ENCODE measurements at places on chromosomes 1 and 21. TPM values are rescaled to one million over a fixed set of nuclear protein-coding genes. Genes with fewer than 3 reads are reported as not detected.

Gene WARS2
- 11.7 TPM for total RNA-seq

Gene VWA5B1
- total RNA-seq: 0.38 TPM

Gene RYR2
- 1.2 TPM for total RNA-seq

GRCh38 chr1:234782791-234783190, 172.8 kb upstream of the IRF2BP2 start:
- no peaks in the 10 kb centered on the region for H3K36me3 ChIP-seq
- no peak overlapping the region for H3K27ac ChIP-seq

DNA sequence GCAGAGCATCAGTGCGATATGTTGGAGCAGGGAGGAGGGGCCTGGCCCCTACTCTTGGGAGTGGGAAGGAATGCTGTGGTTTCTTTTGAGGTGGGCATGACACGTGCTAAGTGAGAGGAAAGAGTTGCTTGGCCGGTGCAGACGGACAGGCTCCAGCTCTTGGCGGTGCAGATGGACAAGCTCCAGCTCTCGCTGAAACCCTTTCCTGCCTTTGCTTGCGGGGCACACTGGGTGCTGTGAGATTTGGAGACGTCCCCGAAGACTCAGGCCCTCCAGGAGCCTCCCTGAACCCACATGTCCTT, 15.9 kb downstream of the PDXK start:
- DNase-seq: no peak
- H3K4me1 ChIP-seq: no peaks in the 10 kb centered on the region
- H3K27me3 ChIP-seq: no peaks in the 10 kb centered on the region
- no peak overlapping the region for H3K4me3 ChIP-seq
- no peak overlapping the region for H3K27ac ChIP-seq
- H3K36me3 ChIP-seq: peaks cover 5% of the 10 kb centered on the region

GRCh38 chr1:96721053-96721415, 550 bp upstream of the PTBP2 start:
- H3K27ac ChIP-seq: peak overlapping the region; percentile 4
- peaks cover 30% of the 10 kb centered on the region for H3K36me3 ChIP-seq
- no peak for DNase-seq
- no peaks in the 10 kb centered on the region for H3K27me3 ChIP-seq

- H3K36me3 ChIP-seq: no peaks in the 10 kb centered on the region
- no peaks in the 10 kb centered on the region for H3K27me3 ChIP-seq
- H3K27ac ChIP-seq: no peak overlapping the region
- H3K4me3 ChIP-seq: no peak overlapping the region
- DNase-seq: peak; percentile 18
These were observed 434.5 kb downstream of the KIF26B start for GRCh38 chr1:245589316-245589715.

DNA sequence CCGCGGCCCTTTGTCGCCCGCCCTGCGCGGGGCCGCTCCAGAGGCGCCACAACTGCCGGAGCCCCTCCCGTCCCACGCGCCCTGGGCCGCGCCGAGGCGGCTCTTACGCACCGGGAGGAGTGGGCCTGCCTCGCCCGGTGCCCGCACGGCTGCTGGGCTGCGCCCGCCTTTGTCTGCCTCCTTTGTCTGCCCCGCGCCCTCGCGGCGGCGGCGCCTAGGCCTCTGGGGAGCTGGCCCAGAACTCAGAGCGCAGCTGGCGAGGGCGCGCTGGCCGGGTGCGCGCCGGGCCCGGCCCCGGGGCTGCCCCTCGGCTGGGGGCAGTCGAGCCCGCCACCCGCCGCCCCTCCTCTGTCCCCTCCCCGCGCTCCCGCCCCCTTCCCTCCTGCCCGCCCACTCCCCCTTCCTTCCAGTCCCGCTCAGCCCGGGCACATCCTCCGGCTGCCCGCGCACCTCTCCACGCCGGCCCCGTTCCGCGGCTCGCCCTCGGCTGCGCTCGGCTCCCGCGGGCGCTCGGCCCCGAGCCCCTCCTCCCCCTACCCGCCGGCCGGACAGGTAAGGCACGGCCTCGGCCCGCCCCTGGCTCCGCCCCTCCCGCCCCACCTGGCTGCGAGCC, at the start of gene DRAXIN:
DRAXIN (plus strand) TSS at position 409 of the 613 bp plus-strand sequence. CDS start 14,549 bp downstream, outside the sequence.
- H3K36me3 ChIP-seq: no peaks in the 10 kb centered on the region
- H3K4me3 ChIP-seq: peak within 1 kb of the TSS; percentile 78
- peak within 1 kb of the TSS; percentile 99 for H3K27ac ChIP-seq
- DNase-seq: peak; percentile 93
